Stimulated activated CD8-positive, alpha-beta memory T cell treated with anti-CD3 and anti-CD28 coated beads, Interleukin-12 subunit alpha, Interleukin-12 subunit beta, amount 100 ng/mL, for 4 hours (primary cell): ENCODE measurements at places on chromosomes 2 and 18.
A peak's percentile ranks its signal among the peaks of the same experiment; 100 is the strongest.

- DNase-seq = peak; percentile 40
Observed at GRCh38 chr2:216371721-216372702, at the start of gene MARCHF4. Gene MARCHF4, minus strand, starts transcription at chr2:216372483. Its CDS starts 2,223 bp downstream, at chr2:216370260.

GRCh38 chr2:25065768-25066167 is 23.9 kb downstream of the EFR3B start:
- DNase-seq = no peak

GRCh38 chr2:217790681-217791392 is 212.0 kb downstream of the TNS1 start:
- no peak for DNase-seq

GRCh38 chr18:76339246-76339620 is 155.8 kb downstream of the ZNF516 start:
- no peak for DNase-seq

- DNase-seq = no peak
Observed at GRCh38 chr2:152606081-152606480, 111.2 kb downstream of the PRPF40A start.

- no peak for DNase-seq
Observed at GRCh38 chr2:52220393-52220792, 1188.5 kb upstream of the NRXN1 start.

GRCh38 chr18:2223449-2223848 is 347.9 kb downstream of the METTL4 start:
- DNase-seq = no peak

GRCh38 chr2:23327887-23328286 is 57.1 kb upstream of the KLHL29 start:
- DNase-seq = no peak

DNA sequence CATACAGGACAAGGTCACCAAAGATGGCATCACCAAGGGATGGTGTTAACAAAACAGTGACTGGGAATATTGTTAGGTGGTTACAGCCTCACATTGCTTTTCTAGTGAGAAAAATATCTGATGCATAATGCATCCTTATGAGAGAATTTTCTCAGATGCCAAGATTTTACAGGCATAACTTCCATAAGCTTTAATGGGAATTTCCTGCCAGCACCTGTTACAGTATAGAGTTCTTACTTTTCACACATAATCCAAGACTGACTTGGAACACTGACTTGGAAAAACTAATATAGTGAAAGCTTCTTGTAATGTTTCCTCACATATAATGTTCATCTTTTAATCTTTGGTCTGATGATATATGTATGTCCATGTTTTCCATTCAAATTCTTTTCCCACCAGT is 402.8 kb downstream of the ARHGAP15 start:
- DNase-seq = no peak

DNA sequence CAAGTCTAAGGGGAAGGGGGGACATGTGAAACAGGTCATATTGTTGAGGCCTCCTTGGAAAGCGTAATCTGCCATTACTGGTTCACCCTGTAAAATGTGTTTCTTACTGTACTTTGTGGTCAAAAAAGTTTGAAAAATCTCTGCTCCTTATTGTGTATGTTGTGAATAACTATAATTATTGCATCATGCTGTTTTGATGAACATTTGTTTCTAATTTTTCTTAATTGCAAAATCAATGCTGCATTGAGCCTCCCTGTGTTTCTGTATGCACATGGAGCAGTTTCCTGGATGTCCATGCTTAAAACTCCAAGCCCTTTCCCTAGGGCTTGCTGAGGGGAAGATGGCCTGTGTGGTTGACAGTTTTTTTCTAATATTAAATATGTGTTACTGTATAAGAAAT is 158.6 kb downstream of the RNF144A start:
- DNase-seq = no peak

DNA sequence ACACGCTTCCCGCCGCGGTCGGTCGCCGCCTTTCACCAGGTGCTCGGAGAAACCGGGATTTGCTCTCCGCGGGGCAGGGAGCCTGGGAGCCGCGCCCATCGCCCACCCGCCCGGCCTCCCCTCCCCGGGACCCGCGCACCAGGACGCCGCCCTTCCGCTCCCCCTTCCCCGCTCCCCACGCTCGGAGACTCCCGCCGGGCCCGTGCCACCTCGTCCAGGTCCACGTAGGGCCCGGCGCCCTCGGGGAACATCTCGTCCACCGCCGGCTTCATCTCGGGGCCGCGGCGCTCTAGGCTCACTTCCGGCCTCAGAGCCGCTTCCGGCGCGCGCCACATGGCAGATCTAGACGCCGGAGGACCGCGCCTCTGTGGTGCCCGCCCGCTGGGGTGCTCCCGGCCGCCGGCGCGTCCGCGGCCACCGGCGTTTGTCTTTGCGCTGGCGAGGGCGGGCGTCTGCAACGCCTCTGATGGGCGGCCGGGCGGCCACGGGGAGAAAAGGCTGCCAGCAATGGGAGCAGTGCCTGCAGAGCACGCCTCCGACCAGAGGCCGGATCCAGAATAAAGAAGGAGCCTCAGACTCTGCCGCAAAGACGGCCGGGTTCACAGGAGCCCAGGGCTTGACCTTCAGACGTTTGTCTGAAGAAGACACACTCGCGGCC is at the start of gene COPS9:
Gene COPS9, minus strand, starts transcription at position 293 of the 658 bp plus-strand sequence. Its CDS starts 21 bp downstream, at position 272.
- peak; percentile 79 for DNase-seq

GRCh38 chr2:47127862-47128543 is 27.1 kb downstream of the STPG4 start:
- DNase-seq = no peak

DNA sequence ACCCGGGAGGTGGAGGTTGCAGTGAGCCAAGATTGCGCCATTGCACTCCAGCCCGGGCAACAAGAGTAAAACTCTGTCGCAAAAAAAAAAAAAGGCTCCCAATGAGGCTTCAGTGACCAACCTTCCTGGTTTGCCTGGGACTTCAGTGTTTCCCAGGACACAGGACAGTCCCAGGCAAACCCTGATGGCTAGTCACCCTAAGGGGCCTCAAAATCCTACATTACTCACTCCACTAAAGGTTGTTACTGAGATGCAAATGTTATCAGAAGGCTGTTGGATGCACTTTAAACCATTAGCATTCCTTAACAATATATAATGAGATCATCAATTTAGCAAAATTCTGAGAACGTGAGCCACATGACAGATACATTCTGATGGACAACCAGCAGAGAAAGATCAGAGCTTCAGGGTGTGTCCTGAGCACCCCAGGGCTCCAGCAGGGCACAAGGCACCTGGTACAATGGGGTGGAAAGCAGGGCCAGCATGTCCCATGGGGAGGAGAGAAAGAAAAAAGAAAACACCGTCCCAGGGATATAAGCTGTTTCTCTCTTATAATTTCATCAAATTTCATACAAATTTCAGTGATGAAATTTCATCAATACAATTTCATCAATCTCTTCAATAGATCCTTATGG is 118.1 kb upstream of the ARL5A start:
- DNase-seq = no peak

- DNase-seq = no peak
Observed at GRCh38 chr2:126914811-126915500, 16.3 kb downstream of the TEX51 start.

DNA sequence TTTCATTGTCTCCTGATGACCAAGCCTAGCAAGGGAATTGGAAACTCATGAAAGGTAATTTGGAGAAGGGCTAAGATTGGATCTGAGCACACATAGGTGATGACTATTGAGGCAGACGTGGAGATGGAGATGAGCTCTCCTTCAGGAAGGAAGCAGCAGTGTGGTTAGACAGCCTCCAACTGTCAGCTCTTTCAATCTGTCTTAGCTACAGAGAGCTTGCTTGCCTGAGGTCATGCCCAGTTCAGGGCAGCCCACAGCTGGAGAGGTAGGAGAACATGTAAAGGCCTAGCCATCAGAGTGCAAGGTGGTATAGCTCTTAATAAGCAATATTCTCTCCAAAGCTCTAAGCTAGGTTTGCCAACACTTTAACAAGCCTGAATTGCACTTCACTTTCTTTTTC is 79.2 kb downstream of the THSD7B start:
- no peak for DNase-seq

- no peak for DNase-seq
Observed at GRCh38 chr2:188425266-188425665, 133.6 kb downstream of the GULP1 start.

DNA sequence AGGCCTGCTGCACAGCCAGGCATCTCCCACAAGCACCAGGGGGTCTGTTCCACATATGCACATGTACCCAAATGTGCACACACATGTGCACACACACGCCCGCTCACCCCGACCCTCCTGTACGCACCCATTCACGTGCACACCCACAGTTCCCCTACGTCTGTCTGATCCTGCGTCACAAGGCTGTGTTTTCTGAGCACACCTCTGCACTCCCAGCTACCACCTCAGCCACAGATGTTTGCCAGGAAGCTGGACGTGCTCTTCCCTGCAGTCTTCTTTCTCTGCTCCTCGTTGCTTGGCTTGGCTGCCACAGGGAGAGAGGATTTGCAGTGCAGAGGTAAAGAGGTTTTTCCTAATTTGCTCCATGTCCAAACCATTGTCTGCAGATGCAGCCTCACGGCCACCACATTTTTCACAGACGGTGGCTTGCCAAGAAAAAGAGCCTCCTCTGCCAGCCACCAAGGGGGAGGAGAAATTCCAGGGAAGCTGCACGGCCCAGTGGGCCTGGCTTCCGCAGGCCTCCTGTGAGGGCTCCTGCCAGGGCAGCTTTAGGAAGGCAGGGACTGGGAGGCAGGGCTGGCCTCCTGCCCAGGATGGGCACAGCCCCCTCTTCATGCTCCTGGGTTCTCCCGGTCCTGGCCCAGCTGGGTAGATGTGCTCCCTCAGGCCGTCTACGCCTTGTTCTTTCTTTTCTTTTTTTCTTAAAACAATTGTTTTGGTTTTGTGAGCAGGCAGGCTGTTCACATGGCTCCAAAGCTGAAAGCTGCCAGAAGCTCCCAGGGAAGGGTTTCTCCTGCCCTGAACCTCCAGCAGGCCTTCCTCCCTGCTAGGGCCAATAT is 29.3 kb upstream of the HS6ST1 start:
- DNase-seq = no peak

DNA sequence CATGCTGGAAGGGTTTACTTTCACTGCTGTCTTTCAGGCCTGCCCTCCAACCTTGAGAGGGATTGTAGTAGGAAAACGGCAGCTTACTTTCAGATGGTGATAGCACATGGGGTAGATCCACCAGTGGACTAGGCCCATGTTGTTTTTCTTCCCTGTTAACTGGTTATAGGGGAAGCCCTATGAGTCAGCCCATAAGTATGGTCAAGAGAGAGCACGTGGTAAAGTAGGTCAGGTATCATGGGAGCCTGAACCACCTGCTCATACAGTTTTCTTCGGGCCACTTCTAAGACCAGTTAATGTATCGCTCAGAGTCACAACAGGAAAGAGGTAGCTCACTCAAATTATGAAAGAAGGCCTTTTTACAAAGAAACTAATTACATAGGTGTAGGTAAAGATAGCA is 33.0 kb downstream of the PDK1 start:
- DNase-seq = no peak

- no peak for DNase-seq
Observed at GRCh38 chr2:150974864-150975263, 286.8 kb downstream of the RBM43 start.

DNA sequence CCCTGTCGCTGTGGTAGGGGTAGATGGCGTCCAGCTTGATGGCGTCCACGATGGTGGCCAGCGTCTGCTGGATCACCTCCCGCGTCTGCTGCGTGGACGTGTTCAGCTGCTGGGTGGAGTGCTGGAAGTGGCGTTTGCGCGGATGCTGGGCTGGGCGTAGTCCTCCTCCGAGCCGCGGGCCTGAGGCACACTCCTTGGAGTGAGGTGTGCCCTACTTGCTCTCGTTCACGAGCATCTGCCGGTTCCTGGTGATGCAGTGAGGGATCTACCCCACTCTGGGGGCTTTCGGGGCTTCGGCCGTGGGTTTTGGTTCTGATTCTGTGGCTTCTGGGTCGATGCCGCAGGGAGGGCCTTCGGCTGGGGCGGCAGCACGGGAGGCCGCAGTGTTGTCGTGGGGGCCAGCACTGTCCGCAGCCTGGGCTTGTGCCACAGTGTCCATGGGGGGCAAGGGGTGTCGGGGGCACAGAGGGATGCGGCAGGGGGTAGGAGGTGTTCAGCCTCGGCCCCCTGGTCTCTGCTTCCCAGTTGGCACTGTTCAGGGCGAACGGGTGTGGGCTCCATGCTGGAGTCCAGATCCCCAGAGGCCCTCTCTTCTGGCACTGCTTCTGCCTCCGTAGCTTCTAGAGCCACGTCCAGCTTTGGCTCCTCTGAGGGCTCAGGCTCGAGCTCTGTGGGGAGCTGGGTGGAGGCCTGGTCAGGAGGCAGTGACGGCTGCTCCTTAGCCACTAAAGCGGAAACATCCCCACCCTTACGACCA is 890.6 kb upstream of the LRRTM1 start:
- no peak for DNase-seq

DNA sequence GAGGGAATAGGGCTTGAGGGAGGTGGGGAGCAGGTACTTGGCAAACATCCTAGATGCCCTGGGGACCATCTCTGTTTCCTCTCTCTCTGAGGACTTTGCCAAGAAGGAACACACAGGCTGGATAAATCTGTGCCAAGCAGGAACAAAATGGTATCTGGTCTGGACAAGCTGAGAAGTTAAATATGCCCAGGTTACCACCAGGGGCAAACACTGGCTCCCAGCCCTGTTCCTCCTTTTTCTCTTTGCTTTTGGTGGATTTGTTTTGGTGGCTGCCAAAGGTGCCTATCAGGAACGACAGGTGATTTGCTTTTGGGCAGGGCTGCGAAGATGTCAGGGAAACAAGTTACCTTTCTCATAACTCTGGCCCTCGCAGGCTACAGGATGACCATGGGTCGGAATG is 227.5 kb upstream of the SMAD2 start:
- no peak for DNase-seq

GRCh38 chr2:96594691-96595152 is 43.4 kb downstream of the KANSL3 start:
- no peak for DNase-seq

- DNase-seq = no peak
Observed at GRCh38 chr2:113981404-113982134, 91.7 kb downstream of the ACTR3 start.

DNA sequence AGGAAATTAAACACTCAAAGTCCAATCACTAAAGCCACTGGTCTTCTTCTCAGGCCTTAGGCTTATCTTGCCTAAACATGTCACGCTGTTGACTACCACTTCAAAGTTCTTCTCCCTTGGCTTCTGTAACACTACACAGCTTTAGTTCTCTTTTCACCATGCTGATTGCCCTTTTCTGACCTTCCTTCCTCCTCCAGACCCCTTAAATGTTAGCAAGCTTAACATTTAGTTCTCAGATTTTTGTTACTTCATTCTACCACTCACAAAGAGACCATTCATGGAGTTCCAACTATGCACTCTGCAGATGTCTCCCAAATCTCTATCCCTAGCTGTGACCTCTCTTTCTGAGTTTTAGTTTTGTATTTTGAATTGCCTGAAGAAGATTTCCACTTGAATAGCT is 64.4 kb downstream of the TTC21B start:
- DNase-seq = no peak

GRCh38 chr2:40955042-40955441 is 503.2 kb upstream of the SLC8A1 start:
- DNase-seq = no peak

- no peak for DNase-seq
Observed at GRCh38 chr2:131493199-131493968, 1.2 kb upstream of the MZT2A start.
